RPMI7951 (cell line): ENCODE measurements at places on chromosomes 1 and 21. TPM values are rescaled to one million over a fixed set of nuclear protein-coding genes. Genes with fewer than 3 reads are reported as not detected.
A peak's percentile ranks its signal among the peaks of the same experiment; 100 is the strongest.

The SLC25A34 gene
- 0.12 and 0.29 TPM in 2 replicates for total RNA-seq

DNA sequence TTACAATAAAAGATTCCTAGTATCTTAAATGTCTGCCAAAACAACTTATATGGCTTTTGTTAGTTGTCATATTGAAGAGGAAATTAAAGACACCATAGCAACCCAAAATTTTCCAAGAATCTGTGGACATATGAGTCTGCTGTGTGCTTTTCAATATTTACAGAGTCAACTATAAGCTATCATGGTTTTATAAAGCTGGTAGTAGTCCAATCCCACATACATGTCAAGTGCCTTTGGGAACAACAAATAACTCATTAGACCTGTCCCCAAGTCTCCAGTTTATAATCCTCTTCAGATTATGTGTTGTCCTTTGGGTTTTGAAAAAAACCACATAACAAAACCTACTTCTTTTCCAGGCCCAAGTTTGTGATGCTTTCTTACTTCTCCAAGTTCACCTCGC, 293.8 kb upstream of the USP25 start:
- DNase-seq = no peak

- DNase-seq = no peak
Observed at GRCh38 chr1:176157995-176158394, 49.1 kb downstream of the COP1 start.

The CCDC17 gene
- 0.20 and 0.36 TPM in 2 replicates for total RNA-seq

The MYCBP gene
- 37.6 and 42.0 TPM in 2 replicates for total RNA-seq

- DNase-seq = no peak
Observed at GRCh38 chr1:245835386-245835785, 671.7 kb downstream of the SMYD3 start.

The WNT4 gene
- not detected in 2 replicates for total RNA-seq

DNA sequence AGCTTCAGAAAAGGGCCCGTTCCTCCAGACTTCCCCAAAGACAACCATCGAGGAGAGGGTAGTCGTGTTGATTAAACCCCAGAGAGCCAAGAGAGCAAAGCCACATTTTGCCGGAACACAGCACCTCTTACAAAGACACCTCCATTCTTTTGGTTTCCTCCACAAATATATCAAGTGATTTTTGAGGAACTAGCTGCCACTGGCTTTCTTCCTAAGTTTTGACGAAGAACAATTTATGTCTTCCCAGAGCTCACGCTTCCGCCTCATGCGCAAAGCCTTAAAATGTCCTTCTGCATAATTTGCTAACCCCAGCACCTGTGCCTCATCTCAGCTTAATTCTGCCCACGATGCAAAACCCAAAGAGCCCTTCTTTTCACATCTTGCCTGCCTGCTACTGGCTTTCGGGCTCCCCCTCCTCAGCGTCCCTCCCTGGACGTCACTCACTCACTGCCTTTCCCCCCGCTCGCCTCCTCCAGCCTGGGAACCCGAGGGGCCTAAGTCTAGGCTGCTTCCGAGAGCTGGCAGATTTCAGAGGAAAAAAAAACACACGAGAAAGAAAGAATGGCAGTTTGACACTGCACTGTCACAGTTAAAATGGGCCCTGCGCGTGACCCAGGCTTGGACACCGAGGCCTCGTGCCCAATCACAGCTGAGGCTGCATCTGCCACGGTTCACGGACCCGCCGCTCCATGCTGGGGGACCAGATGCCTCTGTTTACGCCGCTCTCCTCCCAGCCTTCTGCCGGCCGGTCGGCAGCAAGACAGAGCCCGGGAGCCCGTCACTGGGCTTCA, 77.6 kb upstream of the IFNAR2 start:
- no peak for DNase-seq

The CFHR1 gene
- not detected in 2 replicates for total RNA-seq

DNA sequence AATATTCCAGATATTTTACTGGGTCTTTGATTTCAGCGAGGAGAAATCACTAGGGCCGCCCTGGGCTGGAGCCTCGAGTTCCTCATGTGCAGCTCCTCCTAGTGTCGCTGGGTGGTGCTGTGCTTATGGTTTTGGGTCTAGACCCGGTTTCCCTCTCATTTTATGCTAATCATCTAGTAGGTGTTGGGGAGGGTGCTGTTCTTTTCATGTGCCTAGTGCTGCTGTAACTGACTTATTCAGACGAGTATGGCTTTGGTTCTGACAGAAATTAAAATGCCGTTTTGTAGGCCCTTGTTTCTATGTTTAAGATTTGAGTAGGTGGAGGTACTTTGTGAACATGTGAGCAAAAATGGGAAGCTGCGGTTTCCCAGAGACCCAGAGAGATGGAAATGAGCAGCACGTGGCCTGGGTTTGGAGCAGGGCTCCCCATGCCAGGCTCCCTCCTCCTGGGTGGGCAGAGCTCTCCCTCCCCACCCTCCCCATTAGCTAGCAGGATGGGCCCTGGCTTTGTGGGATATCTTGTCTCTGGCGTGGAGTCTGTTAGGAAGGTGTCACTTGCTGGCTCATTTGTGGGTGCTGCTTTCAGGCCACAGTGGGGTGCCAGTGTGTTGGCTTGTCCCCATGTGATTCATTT, 74.0 kb upstream of the GPR88 start:
- peak; percentile 60 for DNase-seq
